ENCODE measurements at places on chromosomes 7 and 10. TPM values are rescaled to one million over a fixed set of nuclear protein-coding genes. Genes with fewer than 3 reads are reported as not detected.

STAG3 gene
- total RNA-seq: 0.81 TPM

RBP3 gene
- not detected for total RNA-seq

GRCh38 chr10:67015225-67015624 lies 89.4 kb downstream of the LRRTM3 start:
- no peak for DNase-seq

GRCh38 chr7:159097661-159098423 lies 46.8 kb downstream of the VIPR2 start:
- no peak for DNase-seq

- no peak for DNase-seq
Observed at GRCh38 chr10:121043124-121043849, 192.1 kb downstream of the WDR11 start.

PDZD7 gene
- 1.3 TPM for total RNA-seq

CCDC6 gene
- 24.8 TPM for total RNA-seq

All from hematopoietic multipotent progenitor cell (in vitro differentiated cells).